ENCODE measurements at places on chromosomes 13 and 19.

- no peak for DNase-seq
These were observed 2.9 kb upstream of the DCUN1D2 start for GRCh38 chr13:113493315-113493951.

- DNase-seq, result no peak
These were observed 3.1 kb downstream of the PPP1R14A start for GRCh38 chr19:38252941-38253691.

GRCh38 chr19:42280815-42281145, 11.7 kb downstream of the CIC start:
- DNase-seq, result no peak

DNA sequence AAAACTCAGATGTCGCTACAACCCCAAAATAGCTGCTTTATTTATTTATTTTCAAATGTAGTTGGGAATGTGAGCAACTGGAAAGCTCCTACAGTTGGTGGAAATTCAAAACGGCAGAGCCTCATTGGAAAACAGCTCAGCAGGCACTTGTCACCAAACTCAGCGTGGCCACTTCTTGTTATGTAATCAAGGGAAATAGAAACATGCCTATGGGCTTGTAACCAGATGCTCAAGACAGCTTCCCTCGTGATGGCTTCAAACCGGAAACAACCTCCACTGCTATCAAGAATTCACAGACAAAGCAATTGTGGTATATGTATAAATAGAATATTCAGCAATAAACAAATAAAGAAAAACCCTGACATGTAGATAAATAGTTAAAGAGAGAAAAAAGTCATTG, 627.8 kb upstream of the SLC10A2 start:
- DNase-seq, result no peak

- no peak for DNase-seq
These were observed 266.0 kb downstream of the ITGBL1 start for GRCh38 chr13:101718496-101718895.

GRCh38 chr13:110447801-110448200, 113.7 kb downstream of the RAB20 start:
- no peak for DNase-seq

DNA sequence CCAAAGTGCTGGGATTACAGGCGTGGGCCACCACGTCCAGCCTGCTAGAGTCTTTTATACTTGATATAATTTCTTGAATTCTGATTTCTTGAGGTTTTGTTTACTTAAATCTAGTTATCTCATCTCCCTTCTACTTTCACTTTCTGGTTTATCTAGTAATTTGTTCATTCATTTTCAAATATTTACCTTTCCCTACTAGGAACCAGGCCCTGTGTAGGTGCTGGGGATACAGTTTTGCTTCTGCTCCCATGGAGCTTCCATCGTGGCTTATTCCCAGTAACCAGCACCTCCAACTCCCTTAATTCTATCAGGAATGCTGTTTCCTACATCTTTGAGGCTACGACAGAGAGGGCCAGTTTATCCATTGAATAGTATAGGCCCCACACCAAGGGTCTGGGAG, 24.1 kb upstream of the TRIM13 start:
- DNase-seq, result no peak

GRCh38 chr13:110634558-110634957, 19.2 kb downstream of the NAXD start:
- DNase-seq, result no peak

DNA sequence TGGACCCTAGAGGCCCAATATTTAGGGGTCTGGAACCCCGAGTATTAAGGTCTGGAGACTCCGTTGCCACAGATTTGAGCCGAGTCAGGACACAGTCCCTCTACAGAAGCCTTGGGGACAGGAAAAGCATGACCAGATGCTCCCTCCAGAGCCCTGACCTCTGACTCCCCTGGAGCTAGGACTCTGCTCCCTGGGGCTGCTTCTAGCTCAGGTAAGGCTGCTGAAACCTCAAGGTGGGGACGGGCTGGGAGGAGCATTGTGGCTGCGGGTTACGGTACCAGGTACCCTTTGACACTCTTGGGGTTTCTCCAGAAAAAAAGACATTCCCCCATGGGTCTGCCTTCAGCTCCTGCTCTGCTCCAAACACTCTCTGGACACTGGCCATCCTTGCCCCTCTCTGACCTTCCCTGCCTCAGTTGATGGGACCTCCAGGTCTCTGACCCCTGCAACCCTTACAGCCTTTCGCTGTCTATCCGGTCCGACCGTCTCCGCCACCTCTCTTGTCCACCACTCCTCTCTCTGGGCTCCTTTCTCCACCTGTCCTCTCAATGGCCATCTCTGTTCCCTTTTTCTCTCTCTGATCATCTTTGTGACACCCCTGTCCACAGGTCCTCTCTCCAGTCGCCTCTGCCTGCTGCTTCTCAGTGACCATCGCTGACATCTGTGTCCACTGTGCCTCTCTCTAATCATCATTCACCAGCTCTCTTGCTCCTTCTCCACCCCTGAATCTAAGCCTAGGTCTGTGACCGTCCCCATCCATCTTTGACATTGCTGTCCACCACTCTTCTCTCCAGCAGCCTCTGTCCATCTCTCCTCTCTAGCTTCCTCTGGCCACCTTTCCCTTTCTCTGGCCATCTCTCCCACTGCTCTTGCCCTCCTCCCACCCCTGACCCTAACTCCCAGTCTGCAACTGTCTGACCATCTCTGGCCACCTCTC, 1.4 kb downstream of the LRFN3 start:
- no peak for DNase-seq

GRCh38 chr19:31546205-31546960, 197.1 kb upstream of the TSHZ3 start:
- no peak for DNase-seq

GRCh38 chr19:49442771-49443365, 1.5 kb upstream of the SLC17A7 start:
- no peak for DNase-seq

DNA sequence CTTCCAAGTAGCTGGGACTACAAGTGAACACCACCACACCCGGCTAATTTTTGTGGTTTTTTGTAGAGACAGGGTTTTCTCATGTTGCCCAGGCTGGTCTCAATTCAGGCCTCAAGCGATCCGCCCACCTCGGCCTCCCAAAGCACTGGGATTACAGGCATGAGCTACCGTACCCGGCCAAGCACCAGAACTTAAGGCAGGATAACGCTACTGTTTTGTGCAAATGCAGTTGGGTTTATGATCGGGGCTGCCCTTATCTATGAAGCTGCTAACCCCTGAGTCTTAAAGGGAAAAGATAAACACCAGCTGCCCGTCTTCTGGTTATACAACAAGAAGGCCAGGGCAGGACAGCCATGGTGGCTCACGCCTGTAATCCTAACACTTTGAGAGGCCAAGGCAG, 12.6 kb upstream of the TM6SF2 start:
- no peak for DNase-seq

- no peak for DNase-seq
These were observed 42.1 kb downstream of the PCCA start for GRCh38 chr13:100130930-100131511.

DNA sequence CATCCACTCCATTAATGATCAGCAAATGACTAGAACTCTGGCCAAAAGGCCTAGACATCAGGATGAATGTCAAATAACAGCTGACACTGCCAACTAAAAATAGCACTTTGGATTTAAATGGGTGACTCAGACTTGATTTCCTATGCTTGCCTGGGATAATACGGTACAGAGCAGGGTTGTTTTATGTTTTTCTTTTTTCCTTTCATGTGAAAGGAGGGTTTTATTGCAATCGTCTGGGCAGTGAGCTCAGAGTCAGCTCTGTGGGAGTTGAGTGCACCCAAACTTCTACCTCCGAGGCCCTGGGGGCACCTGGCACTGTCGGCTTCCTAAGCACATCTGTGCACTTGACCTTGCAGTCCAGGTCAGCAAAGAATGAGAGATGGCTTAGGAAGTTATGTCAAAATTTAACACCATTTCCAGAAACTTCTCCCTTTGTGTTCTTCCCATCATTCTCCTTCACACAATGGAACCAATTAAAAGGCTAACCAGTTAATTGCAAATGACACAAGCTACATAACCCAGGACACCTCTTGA, 134.1 kb downstream of the LACC1 start:
- DNase-seq, result no peak

- DNase-seq, result peak; percentile 43
These were observed at the start of gene C19orf12 for GRCh38 chr19:29714953-29715700. Gene C19orf12, minus strand, starts transcription at chr19:29715261. Its CDS starts 6,848 bp downstream, at chr19:29708413.

GRCh38 chr19:1230783-1231489, 6.9 kb downstream of the CBARP start:
- DNase-seq, result no peak

DNA sequence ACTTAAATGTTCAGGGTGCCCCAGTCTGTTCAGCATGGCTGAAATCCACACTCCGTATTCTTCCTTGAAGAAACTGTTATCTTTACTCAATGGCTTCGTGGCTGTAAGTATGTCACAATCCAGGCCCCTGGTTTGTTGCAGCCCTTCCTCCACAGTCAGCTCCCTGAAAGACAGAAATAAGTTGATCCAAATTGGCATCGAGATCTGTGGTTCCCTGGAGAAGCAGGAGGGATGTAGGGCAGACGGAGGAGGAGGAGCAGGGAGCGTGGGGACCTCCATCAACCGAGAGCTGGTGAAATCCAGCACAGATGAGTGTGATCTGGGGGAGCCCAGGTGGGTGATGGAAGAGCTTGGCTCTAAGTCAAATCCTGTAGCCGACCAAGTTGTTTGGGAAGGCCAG, 304 bp downstream of the TSPAN16 start:
- DNase-seq, result no peak

DNA sequence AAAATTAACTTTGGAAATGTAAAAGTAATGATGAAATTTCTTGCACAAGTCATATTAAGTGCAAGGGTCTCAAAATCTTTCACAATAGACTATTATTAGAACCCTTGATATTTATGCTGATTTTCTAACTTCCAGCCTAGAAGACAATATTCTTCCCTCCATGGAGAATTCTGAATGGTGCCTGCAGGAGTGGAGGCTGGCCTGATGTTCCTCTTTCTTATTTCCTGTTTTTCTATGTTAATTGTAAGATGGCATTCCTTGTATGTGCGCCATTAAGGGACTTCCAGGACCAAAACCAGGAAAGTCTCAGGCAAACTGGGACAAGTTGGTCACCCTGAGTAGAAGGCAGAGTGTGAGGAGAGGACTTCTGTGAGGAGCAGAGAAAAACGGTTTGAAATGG, 294.9 kb downstream of the DLEU7 start:
- DNase-seq, result no peak

GRCh38 chr13:32008518-32009175, 22.9 kb upstream of the FRY start:
- DNase-seq, result no peak

- no peak for DNase-seq
These were observed 2.5 kb upstream of the FBXL3 start for GRCh38 chr13:77029436-77029835.

DNA sequence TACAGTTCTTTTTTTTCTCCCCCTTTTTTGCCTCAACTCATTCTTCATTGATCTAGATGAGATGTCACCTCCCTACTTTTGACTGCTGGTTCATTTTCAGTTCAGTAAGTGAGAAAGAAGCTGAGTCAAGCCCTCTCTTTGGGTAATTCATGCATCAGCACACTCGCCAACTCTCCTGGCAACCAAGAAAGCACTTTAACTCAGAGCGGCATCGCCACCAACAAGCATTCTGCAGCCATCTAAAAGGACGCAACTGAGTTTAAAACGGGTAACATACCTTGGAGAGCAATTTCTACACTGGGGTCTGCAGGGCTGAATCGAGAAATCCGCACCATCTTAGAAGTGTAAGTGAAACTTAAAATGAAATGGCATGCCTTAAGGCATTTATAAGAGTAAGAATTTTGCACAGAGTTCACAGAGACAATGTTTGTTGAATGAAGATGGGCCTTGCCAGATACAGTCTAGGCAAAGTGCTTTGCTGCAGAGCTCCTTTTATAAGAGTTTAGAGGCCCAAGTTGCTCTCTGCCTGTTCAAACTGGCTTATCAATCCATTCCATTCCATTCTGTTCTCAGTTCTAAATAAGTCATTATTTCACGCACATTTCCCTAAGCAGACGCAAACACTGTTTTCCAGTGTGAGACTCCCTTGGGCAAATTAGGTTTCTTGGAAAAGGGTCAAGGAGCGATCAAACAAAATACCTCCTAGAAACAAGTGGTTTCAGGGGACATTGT, 338.0 kb downstream of the ENOX1 start:
- DNase-seq, result no peak

GRCh38 chr19:40177286-40178070, 13.7 kb upstream of the MAP3K10 start:
- no peak for DNase-seq

DNA sequence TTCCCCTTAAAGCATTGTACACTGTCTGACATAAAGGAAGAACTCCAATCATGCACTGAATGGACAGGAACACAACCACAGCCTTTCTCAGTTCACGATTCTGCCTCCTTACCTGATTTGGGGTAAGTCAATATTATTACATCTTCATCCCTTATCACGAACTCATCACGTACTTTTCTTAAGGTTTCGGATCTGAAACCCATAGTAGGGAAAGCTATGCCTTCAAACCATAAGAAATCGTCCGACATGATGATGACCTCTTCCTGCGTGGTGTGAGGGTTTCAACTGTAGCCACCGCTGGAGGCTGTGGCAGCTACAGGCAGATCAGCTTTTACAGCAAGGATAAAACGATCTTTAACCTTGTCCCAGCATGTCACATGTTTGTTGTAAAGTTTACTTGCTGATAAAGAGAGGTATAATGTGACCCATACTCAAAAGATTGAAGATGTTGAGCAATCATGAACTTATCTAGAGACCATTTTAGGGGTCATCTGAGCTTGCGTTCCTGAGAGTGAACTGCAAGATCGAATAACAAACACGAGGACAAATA, at the start of gene SULT2A1:
Gene SULT2A1, minus strand, starts transcription at position 306 of the 550 bp plus-strand sequence. Its CDS starts 58 bp downstream, at position 248.
- DNase-seq, result no peak

DNA sequence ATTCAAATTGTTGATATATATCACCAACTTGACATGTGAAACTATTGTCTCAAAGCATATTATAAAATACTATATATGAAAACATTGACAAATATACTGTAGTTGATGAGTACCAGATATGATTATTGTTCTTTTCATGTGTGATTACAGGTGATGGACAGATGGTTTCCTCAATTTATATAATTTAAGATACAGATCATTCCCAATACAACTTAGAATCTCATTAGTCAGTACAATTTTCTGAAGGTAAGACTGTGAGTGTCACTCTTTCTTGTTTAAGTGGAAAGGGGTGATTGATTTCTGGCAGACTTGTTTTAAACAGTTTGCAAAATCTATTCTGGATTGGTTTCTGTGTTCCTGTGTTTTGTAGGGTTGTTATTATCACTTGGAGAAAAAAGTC, 498.8 kb downstream of the IRS2 start:
- no peak for DNase-seq

- DNase-seq, result no peak
These were observed 376.7 kb downstream of the LIG4 start for GRCh38 chr13:107838588-107839161.

DNA sequence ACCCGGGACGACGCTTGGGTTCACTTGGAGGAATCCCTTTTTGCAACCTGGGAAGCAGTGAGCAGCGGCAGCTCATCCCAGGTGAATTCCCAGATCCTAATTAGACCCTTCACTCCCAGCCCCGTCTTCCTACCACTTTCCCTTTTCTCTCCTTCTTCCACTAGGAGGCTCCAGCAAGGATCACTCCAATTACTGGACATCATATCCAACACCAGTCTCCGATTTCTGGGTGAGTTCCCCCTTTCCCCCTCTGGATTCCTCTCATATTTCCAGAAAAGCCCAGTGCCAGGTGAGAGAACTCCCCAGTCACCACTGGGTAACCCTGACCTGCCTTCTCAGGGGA, 17.1 kb upstream of the ZSCAN4 start:
- DNase-seq, result no peak
